ENCODE measurements at places on chromosomes 2 and 18.
A peak's percentile ranks its signal among the peaks of the same experiment; 100 is the strongest.

GRCh38 chr2:240250985-240251847 lies 110.8 kb upstream of the OTOS start:
- DNase-seq = peak; percentile 80

DNA sequence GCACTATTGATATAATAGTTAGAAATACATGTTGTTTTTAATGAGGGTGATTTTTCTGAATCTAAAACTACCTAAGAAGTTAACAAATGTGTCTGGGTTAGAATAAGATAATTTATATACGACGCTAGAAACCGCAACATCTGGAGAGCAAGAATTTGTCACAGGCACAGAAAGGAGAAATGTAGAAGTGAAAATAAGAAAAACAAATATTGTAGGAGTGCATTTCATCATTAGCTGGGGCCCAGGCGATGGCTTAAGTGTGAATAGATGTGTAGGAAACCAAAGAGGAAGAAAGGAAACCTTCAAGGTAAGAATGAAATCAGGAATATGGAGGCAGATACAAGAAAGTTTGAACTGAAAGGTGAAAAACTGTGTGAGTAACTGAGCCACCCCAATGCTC lies 90.3 kb downstream of the LRP2 start:
- no peak for DNase-seq

DNA sequence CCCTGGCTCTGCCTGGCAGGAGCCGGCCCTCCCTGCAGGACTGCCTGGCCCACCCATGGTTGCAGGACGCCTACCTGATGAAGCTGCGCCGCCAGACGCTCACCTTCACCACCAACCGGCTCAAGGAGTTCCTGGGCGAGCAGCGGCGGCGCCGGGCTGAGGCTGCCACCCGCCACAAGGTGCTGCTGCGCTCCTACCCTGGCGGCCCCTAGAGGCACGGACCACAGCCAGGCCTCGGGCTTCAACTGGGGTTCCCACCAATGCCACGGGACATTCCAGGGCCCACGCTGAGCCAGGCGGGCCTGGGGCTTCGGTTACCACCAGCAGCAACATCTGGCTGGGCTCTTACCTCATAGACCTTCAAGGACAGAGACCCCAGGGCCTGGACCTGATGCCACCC lies 6.1 kb upstream of the GMPPA start:
- no peak for DNase-seq

DNA sequence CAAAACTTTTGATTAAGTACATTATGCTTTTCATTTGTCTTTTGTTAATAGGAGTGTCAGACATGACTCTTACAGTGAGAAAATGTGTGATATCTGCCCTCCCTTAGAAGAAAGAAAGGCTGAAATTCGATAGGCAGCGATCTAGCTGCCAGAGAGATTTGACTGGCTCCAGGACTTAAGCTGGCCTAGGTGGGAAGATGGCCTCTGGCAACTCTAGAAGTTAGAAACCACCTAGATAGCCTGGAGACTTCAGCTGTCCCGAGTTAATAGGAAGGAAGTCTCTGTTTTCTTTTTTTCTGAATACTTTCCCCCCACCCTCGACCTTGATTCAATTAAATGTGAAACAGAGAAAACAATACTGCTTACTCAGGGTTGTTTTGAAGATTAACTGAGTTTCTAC lies 1194.7 kb upstream of the CRIM1 start:
- no peak for DNase-seq

All from brain (organoid and tissue), 16 donors.